ENCODE measurements at places on chromosomes 5 and 9. TPM values are rescaled to one million over a fixed set of nuclear protein-coding genes. Genes with fewer than 3 reads are reported as not detected.
A peak's percentile ranks its signal among the peaks of the same experiment; 100 is the strongest.

DNA sequence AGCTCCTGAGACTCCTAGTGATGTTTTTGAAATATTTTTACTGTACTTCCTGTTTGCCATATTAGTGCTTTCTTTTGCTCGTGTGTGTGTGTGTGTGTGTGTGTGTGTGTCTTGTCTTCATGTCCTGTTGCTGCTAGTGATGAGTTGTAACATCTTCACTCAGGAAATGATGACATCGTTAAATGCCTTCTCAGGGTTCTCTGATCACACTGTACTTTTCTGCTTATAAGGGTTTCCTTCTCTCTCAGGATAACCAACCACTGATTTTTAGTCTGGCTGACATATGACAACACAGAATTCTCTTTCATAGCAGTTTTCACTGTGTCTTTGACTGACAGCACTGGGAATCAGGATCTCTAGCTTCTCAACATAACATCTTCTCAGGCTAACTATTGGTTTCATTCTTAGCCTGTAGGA lies 16.1 kb downstream of the SV2C start:
- peak; percentile 13 for DNase-seq
- peak overlapping the region; percentile 12 for H3K4me3 ChIP-seq
- peaks cover 11% of the 10 kb centered on the region for H3K4me1 ChIP-seq

- no peak for DNase-seq
- no peaks in the 10 kb centered on the region for H3K27me3 ChIP-seq
- peak overlapping the region; percentile 93 for H3K4me3 ChIP-seq
- peaks cover 14% of the 10 kb centered on the region for H3K36me3 ChIP-seq
- H3K27ac ChIP-seq = peak overlapping the region; percentile 96
- H3K4me1 ChIP-seq = peaks cover 37% of the 10 kb centered on the region
Observed at GRCh38 chr5:134174841-134175839, 1.6 kb downstream of the SKP1 start.

GRCh38 chr5:66538126-66538525 lies 58.1 kb upstream of the MAST4 start:
- H3K4me3 ChIP-seq = no peak overlapping the region
- H3K36me3 ChIP-seq = peaks cover 1% of the 10 kb centered on the region
- H3K27me3 ChIP-seq = peaks cover 46% of the 10 kb centered on the region
- H3K27ac ChIP-seq = no peak overlapping the region
- no peak for DNase-seq
- peaks cover 26% of the 10 kb centered on the region for H3K4me1 ChIP-seq

- no peak overlapping the region for H3K4me3 ChIP-seq
- H3K27ac ChIP-seq = no peak overlapping the region
- no peak for DNase-seq
- H3K36me3 ChIP-seq = peaks cover 2% of the 10 kb centered on the region
- no peaks in the 10 kb centered on the region for H3K4me1 ChIP-seq
Observed at GRCh38 chr5:58545912-58546311, 37.0 kb upstream of the RAB3C start.

- no peak overlapping the region for H3K27ac ChIP-seq
- no peaks in the 10 kb centered on the region for H3K36me3 ChIP-seq
- DNase-seq = no peak
- peaks cover 4% of the 10 kb centered on the region for H3K4me1 ChIP-seq
- H3K4me3 ChIP-seq = no peak overlapping the region
Observed at GRCh38 chr9:110191615-110192014, 16.3 kb downstream of the C9orf152 start.

- peaks cover 4% of the 10 kb centered on the region for H3K4me1 ChIP-seq
- no peaks in the 10 kb centered on the region for H3K27me3 ChIP-seq
- DNase-seq = peak; percentile 79
Observed at GRCh38 chr5:141664733-141665461, 13.7 kb upstream of the FCHSD1 start.

SPATA31D4 gene
- not detected for total RNA-seq

GGTA1 gene
- not detected for total RNA-seq

All from activated T-cell treated with anti-CD3 and anti-CD28 coated beads, Interleukin-2, amount 50 U/mL, for 72 hours (primary cell).